Renal cortical epithelial cell (primary cell): ENCODE measurements at places on chromosomes 16 and 17. TPM values are rescaled to one million over a fixed set of nuclear protein-coding genes. Genes with fewer than 3 reads are reported as not detected.

TEFM gene
- total RNA-seq: 7.1 and 15.2 TPM in 2 replicates

PYDC1 gene
- total RNA-seq: not detected in 2 replicates

RAB11FIP4 gene
- total RNA-seq: 16.5 and 18.9 TPM in 2 replicates

FA2H gene
- total RNA-seq: 0.20 and 1.7 TPM in 2 replicates

C16orf86 gene
- total RNA-seq: 4.6 and 11.1 TPM in 2 replicates

CTCF gene
- total RNA-seq: 14.8 and 35.6 TPM in 2 replicates

MBTD1 gene
- 8.2 and 25.5 TPM in 2 replicates for total RNA-seq

METTL2A gene
- total RNA-seq: 22.4 and 29.5 TPM in 2 replicates

TEKT1 gene
- not detected in 2 replicates for total RNA-seq

CHRNE gene
- 0.25 and 0.35 TPM in 2 replicates for total RNA-seq

CETP gene
- not detected in 2 replicates for total RNA-seq

NPIPA8 gene
- total RNA-seq: not detected in 2 replicates

ZNF286A gene
- total RNA-seq: 50.3 and 67.9 TPM in 2 replicates
